ENCODE measurements at places on chromosomes 3 and 15.

GRCh38 chr3:190865828-190866227, 3.3 kb upstream of the GMNC start:
- DNase-seq = no peak

- no peak for DNase-seq
Measured at GRCh38 chr3:133393691-133394474, 6.0 kb upstream of the BFSP2 start.

DNA sequence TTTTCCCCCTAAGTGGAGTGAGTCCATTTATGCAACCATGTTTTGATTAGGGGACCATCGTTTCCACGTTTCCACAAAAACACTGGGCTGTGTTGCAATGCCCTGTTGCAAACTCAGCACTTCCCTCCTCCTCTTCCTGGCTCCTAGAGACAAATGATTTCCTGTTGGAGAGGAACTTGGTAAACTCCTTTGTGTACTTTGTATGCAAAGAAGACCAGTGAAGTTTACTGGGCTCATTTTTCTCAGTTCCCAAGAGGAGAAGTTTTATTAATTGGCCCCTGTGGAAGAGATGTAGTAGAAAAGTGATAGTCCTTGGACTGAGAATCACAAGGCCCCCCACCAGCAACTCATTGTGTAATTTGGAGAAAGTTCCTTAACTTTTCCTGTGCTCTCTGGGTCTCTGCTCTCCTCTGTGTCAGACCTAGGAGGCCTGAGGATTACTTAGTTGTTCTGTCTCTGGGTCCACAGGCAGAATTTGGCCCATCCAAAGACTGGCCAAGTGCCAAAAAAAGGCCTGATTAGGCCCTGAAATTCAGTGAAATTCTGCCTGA, 95.0 kb downstream of the ATG7 start:
- no peak for DNase-seq

DNA sequence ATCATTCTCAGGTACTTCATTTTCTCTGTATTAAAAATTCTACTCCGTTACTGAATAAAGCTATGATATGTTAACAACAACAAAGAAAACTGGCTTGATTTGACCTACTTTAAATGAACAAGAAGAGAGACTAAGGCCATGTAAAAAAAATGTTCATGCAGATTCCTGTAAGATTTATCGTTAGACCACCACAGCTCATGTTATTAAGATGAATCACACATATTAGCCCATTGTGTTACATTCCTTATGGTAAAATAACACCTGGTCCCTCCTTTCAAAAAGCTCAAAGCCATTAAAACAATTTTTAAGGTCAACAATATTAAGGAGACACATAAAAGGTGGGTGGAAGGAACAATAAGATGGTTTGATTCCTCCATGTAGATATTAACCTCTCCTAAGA, 6.3 kb downstream of the THOC7 start:
- DNase-seq = no peak

DNA sequence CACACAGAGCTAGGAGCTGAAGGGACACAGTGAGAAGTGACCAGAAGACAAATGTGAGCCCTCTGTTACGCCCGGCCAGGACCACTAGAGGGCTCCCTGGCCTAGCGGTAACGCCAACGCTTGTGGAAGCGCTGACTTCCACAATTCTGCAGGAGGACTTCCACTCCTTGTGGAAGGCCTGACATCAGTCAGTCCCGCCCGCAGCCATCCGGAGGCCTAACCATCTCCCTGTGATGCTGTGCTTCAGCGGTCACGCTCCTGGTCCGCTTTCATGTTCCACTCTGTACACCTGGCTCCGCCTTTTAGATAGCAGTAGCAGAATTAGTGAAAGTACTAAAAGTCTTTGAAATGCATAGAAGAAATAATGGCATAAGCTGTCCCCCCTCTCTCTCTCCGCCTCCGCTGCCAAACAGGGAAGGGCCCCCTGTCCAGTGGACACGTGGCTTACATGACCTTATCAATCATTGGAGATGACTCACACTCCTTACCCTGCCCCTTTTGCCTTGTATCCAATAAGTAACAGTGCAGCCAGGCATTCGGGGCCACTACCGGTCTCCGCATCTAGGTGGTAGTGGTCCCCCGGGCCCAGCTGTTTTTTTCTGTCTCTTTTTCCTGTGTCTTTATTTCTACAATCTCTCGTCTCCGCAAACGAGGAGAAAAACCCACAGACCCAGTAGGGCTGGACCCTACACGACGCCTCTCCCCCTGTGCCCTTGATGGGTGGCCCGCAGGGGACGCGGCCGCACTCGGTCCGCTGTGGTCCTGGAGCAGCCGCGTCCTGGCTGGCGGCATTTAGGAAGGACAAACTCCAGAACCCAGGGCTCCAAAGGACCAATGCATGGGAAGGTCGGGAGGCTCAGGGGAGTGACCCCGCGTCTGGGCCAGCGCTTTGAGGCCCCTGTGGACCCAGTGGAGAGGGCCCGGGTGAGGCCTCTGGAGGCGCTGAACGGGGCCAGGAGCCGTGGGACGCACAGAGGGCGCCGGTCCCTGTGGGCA, 27.0 kb upstream of the RPL32 start:
- peak; percentile 64 for DNase-seq

DNA sequence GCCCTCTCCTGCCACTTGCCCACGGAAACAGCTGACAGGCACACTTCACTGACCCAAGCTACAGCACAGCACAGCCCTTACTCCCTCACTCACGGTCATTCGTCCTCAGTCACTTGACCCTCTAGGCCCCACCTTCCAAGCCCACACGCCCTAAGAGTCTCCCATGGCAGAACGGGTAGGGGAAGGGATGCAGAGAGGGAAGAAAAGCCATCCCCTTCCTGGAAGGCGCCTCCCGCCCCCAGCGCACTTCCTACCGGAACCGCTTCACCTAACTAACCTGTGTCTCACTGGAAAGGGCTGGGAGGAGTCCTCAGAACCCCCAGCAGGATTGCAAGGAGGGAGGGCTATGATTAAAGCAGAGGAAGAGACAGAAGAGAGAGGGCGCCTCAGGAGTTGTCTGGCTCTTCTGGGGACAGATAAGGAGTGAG, 22.9 kb downstream of the EPHB3 start:
- DNase-seq = no peak
